Activated CD8-positive, alpha-beta T cell treated with anti-CD3 and anti-CD28 coated beads, Interleukin-2, amount 10 ng/mL, durations not matched to agents 7 days and 5 days (primary cell): ENCODE measurements at places on chromosomes 2 and 18.
A peak's percentile ranks its signal among the peaks of the same experiment; 100 is the strongest.

GRCh38 chr2:134420920-134421319 lies 167.0 kb downstream of the MGAT5 start:
- no peak for DNase-seq
- H3K27me3 ChIP-seq, result no peaks in the 10 kb centered on the region
- no peak overlapping the region for H3K4me3 ChIP-seq
- peaks cover 6% of the 10 kb centered on the region for H3K4me1 ChIP-seq
- peaks cover 15% of the 10 kb centered on the region for H3K36me3 ChIP-seq

GRCh38 chr18:8722946-8723820 lies 17.8 kb downstream of the MTCL1 start:
- DNase-seq, result no peak
- no peak overlapping the region for H3K4me3 ChIP-seq
- H3K4me1 ChIP-seq, result peaks cover 1% of the 10 kb centered on the region
- H3K27me3 ChIP-seq, result peaks cover 8% of the 10 kb centered on the region
- H3K36me3 ChIP-seq, result no peaks in the 10 kb centered on the region

DNA sequence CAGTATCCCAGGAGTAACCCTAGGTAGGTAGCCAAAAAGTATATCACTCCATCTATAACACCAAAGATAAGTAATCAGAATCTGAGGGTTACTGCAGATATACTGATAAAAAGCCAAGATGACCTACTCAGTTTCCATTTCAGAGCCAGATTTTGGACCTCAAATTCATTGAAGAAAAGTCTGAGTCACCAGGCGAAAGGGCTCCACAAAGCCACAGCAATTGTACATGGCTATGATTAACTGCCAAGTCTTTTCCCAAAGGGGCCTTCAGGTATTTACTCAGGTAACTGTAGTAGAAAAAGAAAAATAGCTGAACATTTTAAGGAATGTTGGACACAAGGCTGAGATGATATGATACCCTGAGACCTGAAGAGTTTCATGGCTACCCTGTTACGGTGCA lies 75.6 kb upstream of the KCNH7 start:
- DNase-seq, result no peak
- H3K27ac ChIP-seq, result no peak overlapping the region
- H3K27me3 ChIP-seq, result no peaks in the 10 kb centered on the region
- no peak overlapping the region for H3K4me3 ChIP-seq
- H3K36me3 ChIP-seq, result no peaks in the 10 kb centered on the region

DNA sequence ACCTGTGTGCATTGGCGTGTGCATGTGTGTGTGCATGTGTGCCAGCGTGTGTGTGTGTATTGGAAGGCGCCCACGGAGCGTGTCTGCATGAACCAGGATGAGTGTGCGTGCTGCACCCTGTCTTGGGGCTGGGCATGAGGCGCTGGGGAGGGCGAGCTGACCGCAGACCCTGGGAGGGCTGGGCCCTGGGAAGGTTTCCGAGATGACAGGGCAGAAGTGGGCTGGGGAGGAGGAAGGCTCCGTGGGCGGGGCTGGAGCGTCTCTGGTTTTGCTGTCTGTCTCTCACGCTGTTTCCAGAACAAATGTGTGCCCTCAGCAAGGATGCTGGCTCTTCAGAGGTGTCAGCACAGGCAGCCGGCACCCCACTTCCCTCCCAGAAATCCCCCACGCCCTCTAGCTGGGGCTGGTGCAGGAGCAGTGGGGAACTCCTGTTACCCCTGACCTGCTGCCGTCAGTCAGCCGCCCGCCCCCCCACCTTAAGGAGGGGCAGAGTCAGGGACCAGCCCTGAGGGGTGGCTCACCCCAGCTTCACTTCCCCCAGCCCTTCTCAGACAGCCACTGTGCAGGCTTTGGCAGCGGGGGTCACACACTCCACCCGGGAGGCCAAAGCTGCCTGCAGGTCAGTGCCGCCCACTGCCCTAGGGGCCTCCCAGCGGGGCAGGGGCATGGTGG lies at the start of gene GPR35:
TSS of gene GPR35 (plus strand) at position 531 of the 672 bp plus-strand sequence. CDS start 4,473 bp downstream, outside the sequence.
- H3K4me3 ChIP-seq, result peak within 1 kb of the TSS; percentile 78
- peak within 1 kb of the TSS; percentile 95 for H3K27ac ChIP-seq
- peaks cover 73% of the 10 kb centered on the region for H3K4me1 ChIP-seq

GRCh38 chr2:128306081-128306930 lies 12.4 kb downstream of the HS6ST1 start:
- no peaks in the 10 kb centered on the region for H3K27me3 ChIP-seq
- no peak for DNase-seq
- H3K4me3 ChIP-seq, result no peak overlapping the region
- H3K36me3 ChIP-seq, result no peaks in the 10 kb centered on the region

- H3K4me1 ChIP-seq, result peaks cover 19% of the 10 kb centered on the region
- no peak for DNase-seq
- peaks cover 10% of the 10 kb centered on the region for H3K27me3 ChIP-seq
- H3K4me3 ChIP-seq, result no peak overlapping the region
- H3K36me3 ChIP-seq, result no peaks in the 10 kb centered on the region
- no peak overlapping the region for H3K27ac ChIP-seq
Observed at GRCh38 chr2:20421336-20421987, 25.4 kb upstream of the RHOB start.

DNA sequence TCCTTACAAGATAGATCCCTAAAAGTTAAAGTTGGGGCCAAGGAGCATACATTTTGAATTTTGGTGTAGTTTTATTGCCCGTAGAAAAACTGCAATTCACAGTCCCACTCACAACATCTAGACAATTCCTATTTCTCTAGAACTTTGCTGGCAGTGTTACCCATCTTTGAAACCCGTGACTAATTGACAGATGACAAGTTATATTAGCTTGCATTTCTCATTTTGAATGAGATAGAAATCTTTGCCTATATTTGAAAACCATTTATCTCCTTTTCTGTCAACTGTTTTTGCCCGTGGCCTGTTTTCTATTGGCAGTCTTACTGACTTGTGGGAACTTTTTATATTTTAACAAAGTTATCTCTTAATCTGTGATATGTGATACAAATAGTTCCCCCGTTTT lies 50.0 kb downstream of the OXER1 start:
- no peak overlapping the region for H3K27ac ChIP-seq
- H3K4me1 ChIP-seq, result no peaks in the 10 kb centered on the region
- DNase-seq, result no peak

DNA sequence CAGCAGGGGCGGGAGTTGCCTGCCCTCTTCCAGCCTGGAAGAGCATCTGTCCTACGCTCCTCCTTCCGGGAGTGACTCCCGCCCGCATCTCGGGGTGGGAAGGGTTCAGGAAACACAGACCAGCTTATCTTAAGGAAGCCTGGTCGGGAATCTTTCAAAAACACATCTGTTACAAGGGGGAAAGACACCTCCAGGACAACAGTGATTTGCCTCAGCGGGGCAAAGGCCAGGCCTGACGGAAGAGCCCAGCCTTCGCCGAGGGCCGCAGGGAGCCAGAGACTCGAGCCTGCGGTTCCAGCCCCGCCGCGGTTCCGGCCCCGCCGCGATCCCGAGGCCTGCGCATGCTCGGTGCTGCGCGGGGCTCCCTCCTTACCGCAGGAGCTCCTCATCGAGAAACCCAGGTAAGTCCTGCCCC lies 38.1 kb upstream of the TGIF1 start:
- no peak overlapping the region for H3K27ac ChIP-seq
- peak; percentile 22 for DNase-seq
- H3K27me3 ChIP-seq, result no peaks in the 10 kb centered on the region

DNA sequence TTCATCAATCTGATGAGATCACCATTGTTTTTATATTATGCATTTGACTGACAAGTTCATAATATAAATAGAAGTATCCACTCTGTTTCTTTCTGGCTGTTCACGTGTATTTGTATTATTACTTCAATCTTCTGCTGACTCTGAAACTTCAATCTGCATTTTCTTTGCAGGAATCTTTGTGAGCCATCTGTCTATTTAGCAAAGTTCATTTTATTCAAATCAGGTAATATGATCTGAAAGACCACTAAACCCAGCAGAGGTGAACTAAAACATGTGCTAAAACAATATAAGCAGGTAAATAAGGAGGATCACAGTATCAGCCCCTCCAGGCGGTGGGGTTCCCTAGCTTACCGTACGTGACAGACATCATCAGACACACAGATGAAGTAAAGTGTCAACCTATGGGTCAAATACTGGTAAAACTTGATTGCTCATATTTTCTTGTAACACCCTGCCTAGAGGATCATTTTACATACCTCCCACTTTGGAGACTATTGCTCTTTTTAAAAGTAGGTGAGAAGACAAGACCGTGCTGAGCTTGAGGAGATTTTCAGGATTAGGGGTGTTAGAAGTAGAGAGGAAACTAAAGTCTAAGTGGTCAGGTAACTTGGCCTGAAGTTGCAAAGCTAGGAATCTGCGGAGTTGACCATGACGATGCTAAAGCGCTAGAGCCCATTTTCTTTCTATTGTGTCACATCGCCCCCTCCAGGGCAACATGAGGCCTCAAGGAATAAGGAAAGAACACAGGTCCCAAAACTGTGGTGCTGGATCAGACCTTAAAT lies 9.0 kb downstream of the DTNB start:
- peaks cover 7% of the 10 kb centered on the region for H3K4me1 ChIP-seq
- no peaks in the 10 kb centered on the region for H3K36me3 ChIP-seq
- peak; percentile 35 for DNase-seq
- H3K27me3 ChIP-seq, result no peaks in the 10 kb centered on the region

DNA sequence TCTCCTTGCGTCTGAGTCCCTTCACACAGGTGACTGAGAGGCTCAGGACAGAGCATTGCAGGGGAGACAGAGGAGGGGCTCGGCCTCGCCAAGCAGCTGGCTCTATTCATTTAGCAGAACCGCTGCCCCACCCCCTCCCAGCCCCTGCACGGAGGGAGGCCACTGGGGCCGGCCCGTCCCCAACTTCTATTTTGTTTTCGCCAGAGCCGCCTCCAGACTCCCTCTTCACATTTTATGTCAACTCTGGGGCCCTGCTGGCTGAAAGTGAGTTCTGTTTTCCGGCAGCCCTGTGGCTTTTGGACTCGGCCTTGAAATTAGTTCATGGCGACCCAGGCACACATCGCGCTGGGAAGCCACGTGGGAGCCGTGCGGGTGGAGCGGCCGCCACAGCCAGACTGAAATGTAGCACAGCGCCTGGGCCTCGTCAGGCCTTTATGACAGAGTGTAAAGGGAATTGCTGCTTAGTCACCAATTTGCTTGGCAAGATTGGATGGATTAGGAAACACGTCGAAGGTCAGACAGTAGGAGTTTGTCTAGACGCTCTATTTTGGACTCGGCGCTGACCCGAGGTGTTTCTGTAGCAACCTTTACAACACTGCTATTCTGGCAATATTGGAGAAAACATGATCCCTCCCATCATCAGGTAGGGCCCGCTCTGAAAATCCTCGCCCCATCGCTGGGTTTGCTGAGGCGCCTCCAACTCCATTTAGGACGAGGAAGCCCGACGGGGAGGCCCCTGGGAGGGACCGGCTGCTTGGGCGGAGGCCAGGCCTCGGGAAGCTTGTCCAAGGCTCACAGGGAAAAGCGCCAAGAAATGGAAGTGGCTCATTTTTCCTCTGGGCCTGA lies 90.7 kb upstream of the CTDP1 start:
- H3K36me3 ChIP-seq, result no peaks in the 10 kb centered on the region
- H3K4me3 ChIP-seq, result no peak overlapping the region
- DNase-seq, result no peak
- H3K4me1 ChIP-seq, result peaks cover 3% of the 10 kb centered on the region

DNA sequence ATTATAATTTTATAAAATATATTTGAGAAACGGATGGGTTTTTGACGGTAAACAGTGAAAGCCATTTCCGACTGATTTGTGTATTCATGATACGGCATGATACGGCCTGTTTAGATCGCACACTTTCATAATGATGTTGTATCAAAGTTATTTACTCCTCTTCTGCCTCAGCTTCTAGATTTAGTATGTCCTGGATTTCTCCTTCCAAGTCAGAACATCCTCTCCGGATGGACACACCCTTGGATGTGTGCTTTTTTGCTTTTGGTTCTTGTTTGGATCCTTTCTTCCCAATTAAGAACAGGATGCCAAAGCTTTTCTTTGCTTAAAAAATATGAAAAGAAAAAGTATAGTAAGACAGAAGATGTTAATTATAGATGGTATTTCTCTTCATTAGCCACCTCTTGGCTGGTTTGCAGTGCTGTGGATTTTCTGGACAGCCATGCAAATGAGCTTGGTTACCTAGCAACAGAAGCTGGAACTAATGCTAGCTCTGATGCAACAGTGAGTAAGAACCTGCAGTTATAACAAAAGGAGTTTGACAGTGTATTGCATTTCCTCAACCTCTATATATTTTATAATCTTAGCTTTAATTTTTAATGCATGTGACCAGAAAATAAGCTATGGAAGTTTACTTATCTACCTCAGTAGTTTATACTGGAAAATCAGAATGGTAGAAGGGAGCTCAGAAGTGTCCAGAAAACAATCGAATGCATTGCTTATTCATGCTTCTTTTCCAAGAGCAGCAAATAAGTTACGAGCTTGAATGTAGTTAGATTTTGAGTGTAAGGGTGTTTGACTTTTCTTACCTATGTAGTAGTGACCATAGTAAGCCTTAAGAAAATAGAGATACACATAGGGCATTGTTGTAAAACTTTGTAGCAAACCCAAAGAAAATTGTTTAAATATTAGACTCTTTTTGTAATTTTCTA lies 27.9 kb downstream of the RMND5A start:
- no peaks in the 10 kb centered on the region for H3K27me3 ChIP-seq
- H3K4me1 ChIP-seq, result peaks cover 14% of the 10 kb centered on the region
- peaks cover 68% of the 10 kb centered on the region for H3K36me3 ChIP-seq
- H3K27ac ChIP-seq, result no peak overlapping the region
- no peak overlapping the region for H3K4me3 ChIP-seq

- H3K27me3 ChIP-seq, result no peaks in the 10 kb centered on the region
- no peak overlapping the region for H3K4me3 ChIP-seq
- peaks cover 78% of the 10 kb centered on the region for H3K4me1 ChIP-seq
- peak overlapping the region; percentile 40 for H3K27ac ChIP-seq
Observed at GRCh38 chr2:136065907-136066306, 52.0 kb downstream of the CXCR4 start.

DNA sequence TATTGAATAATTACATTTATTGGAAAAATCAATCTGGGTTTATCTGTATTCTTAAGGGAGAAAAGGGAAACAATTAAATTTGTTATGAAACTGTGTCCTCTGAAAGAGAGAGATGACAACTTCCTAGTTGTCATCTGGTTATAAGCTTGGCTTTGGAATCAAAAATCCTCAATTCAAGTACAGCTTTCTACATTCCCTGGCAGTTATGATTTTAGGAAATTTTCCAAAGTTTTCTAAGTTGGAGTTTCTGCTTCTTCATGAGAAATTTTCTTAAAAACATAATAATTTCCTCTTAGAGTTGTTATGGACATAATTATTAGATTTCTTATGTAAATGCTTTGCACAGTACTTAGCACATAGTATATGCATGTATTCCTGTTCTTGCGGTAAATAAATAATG lies 625.6 kb upstream of the SLC39A10 start:
- H3K4me3 ChIP-seq, result no peak overlapping the region
- H3K4me1 ChIP-seq, result no peaks in the 10 kb centered on the region
- H3K36me3 ChIP-seq, result no peaks in the 10 kb centered on the region
- peaks cover 2% of the 10 kb centered on the region for H3K27me3 ChIP-seq
- H3K27ac ChIP-seq, result no peak overlapping the region

DNA sequence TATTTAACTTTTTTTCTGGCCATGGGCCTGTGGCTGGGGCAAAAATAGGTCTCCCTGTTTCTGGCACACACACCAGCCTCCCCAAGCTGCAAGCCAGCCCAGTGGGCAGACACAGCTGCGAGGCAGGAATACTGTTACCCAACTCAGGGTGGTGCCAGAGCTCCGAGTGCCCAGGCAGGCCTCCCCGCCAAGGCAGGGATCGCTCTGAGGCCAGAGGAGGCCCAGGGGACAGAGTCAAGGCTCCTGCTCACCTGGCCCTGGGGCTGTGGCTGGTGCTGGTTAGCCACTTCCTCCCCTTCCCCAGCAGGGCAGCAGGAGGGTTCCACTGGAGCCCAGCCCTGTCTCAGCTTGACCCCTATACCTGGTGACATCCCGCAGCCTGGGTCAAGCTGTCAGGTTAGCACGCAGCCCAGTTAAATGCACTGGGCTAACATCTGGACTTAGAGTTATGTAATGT lies 67.1 kb upstream of the EPAS1 start:
- H3K4me3 ChIP-seq, result peak overlapping the region; percentile 34
- H3K36me3 ChIP-seq, result no peaks in the 10 kb centered on the region
- DNase-seq, result peak; percentile 36
- H3K27me3 ChIP-seq, result peaks cover 25% of the 10 kb centered on the region
- peaks cover 28% of the 10 kb centered on the region for H3K4me1 ChIP-seq
